ENCODE measurements at places on chromosomes 16 and 17.

- no peak for DNase-seq
These were observed 6.0 kb downstream of the SLFN14 start for GRCh38 chr17:35554668-35555067.

- no peak for DNase-seq
These were observed 2.0 kb upstream of the TTYH2 start for GRCh38 chr17:74211141-74211911.

GRCh38 chr16:528111-529011, 849 bp downstream of the CAPN15 start:
- DNase-seq: no peak

DNA sequence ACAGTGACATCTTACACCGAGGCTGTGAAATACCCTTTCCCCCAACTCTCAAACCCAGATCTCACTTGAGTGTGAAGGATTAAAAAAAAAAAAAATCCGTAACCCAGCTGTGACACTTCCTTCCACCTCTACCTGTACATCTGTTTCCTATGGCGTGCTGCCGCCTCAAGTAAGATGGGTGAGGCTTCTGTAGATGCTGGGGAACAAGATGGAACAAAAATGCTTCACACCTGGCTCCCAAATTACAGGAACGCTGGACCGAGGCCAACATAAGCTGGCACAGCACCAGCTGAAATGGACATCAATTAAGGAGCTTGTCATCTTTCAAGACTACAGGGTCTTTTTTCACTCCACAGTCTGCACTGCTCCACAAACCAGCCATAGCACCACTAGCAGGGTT, 95.9 kb downstream of the HIC1 start:
- peak; percentile 57 for DNase-seq

- no peak for DNase-seq
These were observed 71.5 kb downstream of the TNFRSF13B start for GRCh38 chr17:16900288-16900882.

DNA sequence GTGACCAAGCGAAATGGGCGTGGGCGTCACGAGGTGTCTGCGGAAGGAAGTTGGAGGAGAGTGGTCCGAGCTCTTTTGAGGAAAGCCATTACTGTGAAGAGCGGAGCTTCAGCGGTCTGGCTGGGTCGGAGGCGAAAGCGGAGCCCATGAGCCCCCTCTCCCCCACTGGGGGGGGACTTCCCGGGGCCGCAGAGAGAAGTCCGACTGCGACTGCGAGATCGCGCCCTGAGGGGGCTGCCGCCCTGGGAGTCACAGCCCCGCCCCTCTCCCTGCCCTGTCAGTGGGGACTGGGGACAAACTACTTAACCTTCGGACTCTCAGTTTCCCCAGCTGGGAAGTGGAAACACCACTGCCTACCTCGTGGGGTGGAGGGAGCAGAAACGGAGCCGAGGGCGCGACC, 20.0 kb upstream of the ARL4D start:
- no peak for DNase-seq

- DNase-seq: no peak
These were observed 543.3 kb upstream of the EEF2KMT start for GRCh38 chr16:5640883-5641282.

GRCh38 chr16:27208081-27208680, 4.9 kb downstream of the KDM8 start:
- DNase-seq: no peak

DNA sequence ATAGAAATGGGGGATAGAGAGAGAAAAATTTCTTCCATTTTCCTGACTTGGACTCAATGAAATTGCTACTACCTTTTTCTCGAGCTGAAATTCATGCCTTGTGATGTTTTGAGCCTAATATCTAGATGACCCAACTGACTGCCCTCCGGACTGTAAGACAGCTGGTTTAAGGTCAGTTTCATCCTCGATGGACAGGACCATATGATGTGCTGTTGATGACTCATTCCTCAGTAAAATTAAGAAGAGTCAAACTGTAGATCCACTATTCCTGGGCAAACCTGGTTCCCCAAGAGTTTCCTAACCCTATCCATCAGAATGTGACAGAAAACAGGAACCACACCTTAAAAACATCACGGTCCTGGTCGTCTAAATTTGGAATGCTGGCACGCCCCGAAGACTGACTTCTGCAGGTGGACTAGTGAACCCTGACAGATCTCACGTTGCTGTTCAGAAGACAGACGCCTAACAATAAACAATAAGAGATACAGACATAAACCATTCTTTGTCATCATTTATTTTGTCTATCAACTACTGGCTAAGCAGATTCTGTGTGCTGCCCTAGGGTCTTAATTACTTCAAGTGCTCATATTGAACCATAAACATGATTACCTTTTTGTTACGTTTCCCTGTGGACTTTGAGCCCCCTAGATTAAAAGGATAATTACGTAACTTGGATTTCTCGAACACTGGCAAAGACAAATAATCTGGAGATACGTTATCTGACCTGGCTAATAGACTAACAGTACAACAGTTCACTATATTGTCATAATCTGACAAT, 45.1 kb upstream of the NOS2 start:
- DNase-seq: no peak

DNA sequence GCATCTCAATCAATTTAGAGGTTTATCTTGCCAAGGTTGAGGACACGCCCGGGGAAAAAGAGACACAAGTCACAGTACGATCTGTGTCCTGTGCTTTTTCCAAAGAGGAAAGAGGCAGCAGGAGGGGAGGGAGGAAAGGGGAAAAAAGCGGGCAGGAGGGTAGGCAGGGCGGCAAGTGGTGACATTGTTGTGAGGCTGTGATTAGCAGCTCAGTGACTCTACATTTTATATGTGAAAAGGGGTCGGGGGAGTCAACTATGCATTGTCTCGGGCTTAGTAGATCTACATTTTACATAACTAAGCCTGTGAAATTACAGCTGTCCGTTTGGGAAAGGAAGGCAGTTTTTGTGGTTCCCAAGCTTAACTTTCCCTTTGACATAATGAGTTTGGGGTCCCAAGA, 22.2 kb upstream of the RIPOR1 start:
- no peak for DNase-seq

- DNase-seq: peak; percentile 42
These were observed 925 bp downstream of the ZNF689 start for GRCh38 chr16:30609002-30609925.

DNA sequence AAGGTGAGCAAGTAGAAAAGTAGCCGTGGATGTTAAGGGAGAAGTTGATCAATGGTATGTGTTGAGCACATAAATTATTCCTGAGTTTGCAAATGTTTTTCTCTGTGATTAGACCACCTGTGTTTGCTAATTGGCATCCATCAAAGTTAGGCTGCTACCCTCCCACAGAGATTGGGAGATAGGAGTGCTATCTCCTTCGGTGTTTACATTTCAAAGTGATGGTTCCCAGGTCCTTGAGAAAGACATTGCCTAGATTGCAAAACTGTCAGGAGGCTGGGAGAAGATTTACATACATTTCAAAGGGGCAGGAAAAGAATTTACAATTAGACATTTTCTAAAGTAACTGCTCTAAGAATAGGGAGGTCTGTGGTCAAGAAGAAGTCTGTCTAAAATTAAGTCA, 54.3 kb upstream of the CNTNAP4 start:
- no peak for DNase-seq

DNA sequence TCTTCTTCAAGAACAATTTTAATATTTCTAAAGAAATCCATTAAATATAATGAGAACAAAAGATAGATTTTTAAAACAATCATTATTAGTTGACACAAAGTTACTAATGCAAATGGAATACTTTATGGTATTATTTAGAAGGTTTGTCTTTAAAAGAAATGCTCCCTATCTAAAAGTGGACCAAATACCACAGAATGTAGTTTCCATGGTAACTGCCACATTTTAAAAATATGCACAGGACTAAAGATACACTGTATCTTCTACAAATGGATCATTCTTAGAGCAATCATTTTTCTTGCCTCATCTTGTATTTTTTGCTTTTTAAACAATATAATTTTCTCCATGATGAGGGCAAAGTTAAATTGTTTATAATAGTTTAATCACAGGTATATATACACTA, 296.0 kb downstream of the CEP112 start:
- DNase-seq: no peak

DNA sequence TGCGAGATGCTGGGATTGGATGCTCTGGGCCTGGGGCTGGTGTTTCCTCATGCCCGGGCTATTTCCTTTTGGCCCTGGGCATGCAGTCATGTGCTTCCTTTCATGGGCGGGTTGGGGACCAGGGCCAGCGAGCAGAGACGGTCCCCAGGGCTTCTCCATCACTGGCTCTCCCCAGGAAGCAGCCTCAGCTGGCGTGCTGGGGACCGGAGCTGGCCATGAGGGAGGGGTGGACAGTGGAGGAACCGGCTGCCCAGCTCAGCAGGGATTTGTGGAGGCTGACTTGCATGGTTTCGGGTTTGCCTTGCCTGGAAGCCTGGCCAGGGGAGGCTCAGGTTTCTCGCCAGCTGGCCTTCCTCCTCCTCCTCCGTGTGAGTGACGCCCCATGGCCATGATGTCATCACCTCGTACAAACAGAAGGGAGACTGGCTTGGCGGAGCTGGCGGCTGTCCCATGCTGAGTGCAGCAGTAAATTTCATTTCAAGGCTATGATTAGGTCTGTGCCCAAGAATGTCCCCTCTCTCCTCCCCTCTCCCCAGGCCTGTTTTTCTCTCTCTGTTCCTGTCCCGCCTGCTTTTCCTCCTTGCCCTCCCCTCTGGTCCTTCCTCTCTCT, 8.9 kb upstream of the TIMP2 start:
- peak; percentile 33 for DNase-seq

GRCh38 chr17:76791053-76791980, 53.4 kb downstream of the MFSD11 start:
- no peak for DNase-seq

- no peak for DNase-seq
These were observed 97.6 kb downstream of the NPIPB11 start for GRCh38 chr16:29308644-29309546.

DNA sequence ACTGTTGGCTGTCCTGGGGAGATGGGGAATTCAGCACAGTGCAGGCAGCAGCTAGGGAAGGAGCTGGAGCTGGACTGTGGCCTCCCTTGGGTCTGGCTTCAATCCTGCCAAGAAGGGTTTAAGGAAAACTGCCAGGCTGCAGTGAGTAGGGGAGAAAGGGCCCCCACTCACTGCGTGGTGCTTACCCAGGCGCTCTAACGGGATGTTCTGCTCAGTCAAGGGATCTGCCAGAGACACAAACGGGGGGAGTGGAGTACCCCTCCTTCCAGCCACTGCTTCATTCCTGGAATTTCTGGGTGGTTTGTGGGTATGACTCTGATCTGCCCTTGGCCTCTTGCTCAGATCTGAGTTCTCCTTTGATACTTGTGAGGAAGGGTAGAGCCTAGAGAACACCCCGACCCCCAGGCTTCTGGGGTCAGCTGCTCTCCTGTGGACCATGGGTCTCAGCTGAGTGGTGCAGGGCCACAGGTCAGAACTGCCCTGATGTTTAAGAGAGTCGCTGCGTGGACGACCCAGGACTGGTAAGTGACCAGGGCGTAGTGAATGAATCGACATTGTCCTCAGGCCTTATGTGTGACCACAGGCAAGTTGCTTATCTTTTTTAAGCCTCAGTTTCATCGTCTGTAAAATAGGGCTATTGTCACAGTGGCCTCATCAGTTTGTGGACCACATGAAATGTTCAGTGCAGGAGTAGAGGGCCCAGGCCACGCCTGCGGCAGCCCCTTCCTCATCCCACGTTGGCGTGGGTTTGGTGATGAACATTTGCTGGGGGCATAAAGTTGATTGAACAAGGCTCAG, 9.6 kb downstream of the CRISPLD2 start:
- no peak for DNase-seq

DNA sequence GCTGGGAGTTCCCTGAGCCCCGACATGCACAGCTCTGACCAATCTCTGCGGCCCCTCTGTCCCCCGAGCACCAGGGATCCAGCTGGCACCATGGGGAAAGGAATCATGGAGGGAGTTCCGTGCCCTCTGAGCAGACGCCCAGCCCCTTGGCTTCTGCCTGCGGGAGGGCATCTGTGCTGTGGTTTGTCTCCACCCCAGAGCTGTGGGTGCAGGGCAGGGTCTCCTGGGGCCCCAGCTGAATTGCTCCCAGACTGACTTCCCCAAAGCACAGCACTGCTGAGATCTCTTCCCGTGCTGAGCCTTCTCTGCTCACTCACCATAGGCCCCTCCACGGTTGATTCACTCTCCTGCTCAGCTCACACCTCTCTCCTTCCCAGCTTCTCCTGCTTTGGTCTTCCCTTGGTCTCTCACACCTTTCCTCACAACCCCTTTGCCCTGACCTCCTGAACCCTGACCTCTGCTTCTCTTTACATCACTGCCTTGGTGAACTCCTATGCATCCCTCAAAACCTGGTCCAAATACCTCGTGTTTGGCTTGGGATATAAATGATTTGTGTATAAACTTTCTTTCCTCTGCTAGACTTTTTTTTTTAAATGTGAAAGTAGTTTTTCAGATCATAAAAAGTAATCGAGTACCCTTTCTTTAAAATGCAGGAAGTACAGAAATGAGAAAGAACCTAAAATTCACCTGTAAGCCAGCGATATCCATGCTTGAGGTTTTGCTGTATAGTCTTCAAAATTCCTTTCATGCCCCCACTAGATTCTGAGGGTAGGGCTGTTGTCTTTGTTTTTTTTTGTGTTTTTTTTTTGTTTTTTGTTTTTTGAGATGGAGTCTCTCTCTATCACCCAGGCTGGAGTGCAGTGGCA, 265.3 kb downstream of the SEC14L1 start:
- DNase-seq: no peak

DNA sequence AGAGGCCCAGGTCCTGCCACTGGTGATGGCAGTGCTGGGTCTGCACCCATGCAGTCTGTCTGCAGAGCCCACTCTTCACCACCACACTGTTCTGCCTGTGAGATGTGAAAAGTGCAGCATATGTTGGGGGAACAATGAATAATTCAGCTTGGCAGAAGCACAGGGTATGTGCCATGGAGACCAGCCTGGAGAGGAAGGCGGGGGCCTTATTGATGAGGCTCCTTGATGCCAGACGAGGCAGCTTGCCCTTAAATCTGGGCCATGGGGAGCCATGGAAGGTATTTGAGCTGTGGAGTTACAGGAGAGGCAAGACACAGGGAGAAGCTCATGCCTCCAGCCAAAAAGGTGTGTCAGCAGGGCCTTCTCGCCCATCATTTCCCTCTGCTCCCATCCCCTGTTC, 124.7 kb downstream of the C16orf78 start:
- DNase-seq: no peak

GRCh38 chr16:11428623-11428953, 83.3 kb downstream of the RMI2 start:
- no peak for DNase-seq

GRCh38 chr17:57517273-57517631, 227.8 kb downstream of the CCDC182 start:
- DNase-seq: no peak

DNA sequence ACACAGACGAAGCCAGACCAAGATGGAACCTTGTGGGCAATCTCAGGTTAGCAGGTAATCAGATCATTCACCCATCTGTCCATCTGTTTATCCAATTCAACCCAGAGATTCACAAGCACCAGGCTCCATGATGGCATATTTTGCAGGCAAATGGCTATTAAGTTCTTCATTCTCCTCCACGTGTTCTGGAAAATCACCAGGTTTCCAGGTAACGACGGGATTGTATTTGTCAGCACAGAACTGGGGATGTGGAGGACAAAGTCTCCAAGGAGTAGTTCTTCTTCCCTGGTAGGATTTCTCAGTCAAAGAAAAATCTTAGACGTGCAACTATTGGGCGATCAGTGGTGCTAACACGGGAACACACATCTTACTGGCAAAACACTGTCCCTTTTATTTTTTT, 368.8 kb downstream of the SLC39A11 start:
- DNase-seq: no peak

Measured in DMS79 (cell line).